LNCaP clone FGC (cell line): ENCODE measurements at places on chromosomes 7 and 10.
A peak's percentile ranks its signal among the peaks of the same experiment; 100 is the strongest.

DNA sequence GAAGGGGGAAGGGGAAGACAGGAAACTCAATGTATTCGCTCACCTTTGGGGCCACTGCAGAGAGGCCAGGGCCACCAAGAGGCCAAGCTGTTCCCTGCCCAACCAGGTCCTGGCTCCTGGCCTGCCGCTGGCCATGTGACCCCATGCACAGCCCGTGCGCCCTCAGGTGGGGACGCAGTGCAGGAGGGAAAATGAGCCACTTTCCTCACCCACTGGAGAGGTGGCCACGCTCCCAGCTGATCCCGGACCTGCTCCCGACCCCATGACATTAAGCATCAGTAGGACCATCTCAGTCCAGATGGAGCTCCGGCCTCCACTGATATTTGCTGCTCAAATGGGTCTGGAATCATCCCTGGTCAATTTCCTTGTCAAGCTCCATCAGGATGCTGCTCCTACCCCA, 40.2 kb downstream of the HSPA12A start:
- DNase-seq = no peak

GRCh38 chr7:47472444-47473157, 109.3 kb downstream of the TNS3 start:
- DNase-seq = no peak

DNA sequence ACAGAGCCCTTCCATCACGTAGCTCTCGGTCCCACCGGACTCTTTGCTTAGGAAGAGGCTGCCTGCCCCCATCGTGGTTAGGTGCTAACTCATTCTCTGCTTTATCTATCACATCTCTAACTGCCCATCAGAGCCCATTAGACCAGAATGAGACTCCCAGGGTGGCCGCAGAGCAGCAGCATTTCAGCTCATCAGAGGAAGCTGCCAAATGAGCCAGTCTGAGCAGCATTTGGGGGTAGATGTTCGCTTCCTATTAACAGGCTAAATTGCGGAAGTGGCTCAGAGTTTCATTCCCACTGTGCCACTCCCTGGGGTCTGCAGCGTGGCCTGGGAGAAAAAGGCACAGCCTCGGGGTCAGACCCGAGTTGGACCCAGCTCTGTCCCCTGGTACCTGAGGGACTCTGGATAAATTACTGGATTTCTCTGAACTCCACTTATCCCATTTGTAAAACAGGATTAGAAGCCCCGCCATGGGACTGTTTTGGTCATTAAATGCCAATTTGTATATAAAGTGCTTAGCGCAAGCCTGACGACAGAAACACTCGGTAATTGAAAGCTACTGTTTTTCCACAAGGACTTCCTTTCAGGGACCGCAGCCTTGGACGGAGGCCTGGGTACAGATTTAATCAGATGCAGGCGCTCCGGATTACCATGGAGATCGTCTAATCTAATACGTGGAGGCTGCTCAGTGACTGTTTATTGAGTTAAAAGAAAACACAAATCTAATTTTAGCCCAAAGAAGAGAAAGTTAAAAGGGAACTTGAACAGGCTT, 73.8 kb upstream of the PRLHR start:
- DNase-seq = no peak

DNA sequence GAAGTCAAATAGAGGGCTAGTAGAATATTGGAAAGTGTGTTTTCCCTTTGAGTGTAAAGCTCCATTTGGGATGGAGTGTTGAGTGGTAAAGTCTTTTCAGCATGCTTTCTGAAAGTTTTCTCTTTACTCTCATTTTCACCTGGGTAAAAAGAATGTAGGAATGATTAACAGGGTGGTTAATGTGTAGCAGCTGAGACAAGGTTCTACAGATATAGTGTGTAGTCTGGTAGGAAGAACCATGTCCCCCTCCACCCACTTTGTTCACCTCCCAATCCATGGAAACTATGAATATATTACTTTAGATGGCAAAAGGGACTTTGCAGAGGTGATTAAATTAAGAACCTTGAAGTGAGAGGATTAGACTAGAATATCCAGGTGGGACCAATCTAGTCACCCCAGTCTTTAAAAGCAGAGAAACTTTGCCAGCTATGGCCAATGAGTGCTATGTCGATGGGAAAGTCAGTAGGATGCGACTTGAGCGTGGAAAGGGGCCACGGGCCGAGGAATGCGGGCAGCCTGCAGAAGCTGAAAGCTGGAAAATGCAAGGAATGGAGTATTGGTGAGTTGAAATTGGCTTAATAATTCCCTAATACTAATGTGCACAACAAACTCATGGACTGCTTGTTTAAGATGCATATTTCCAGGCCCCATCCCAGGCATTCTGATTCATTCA, 166.3 kb upstream of the AHR start:
- DNase-seq = no peak

DNA sequence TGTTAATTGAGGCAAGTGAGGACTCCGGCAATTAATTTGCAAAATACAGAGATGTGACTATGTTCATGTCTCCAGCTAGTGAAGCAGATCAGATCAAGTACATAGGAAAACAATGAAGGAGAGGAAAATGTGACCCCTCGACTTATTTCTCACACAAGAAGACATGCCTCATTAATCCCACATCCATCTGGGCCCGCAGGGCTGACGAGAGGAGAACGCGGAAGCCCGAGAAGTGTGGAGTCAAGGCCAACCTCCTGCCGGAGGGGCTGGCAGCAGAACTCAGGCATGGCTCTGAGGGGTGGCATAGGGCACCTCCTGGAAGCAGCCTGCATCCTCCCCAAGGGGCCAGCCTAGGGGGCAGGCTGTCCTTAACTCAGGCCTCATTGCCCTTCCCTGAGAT, 54.4 kb downstream of the ZNF503 start:
- DNase-seq = no peak

DNA sequence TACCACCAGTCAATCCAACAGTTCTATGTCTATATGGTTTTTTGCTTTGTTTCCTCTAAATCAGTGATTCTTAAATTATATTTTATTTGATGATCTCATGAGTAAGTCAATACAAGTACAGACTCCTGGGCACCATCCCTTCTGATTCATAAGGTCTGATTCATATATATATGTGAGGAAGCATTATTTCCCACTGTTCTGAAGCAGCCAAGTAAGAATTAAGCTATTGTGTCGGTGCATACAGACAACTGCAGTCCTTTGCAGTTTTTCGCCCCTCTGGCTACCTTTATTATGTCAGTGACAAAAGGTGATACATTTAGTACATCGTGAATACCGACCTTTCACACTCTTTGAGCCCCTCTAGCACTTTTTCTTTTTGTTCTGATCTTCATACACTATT, 1079.6 kb upstream of the C7orf33 start:
- no peak for DNase-seq

- no peak for DNase-seq
These were observed 349.2 kb downstream of the RNLS start for GRCh38 chr10:88233870-88234269.

DNA sequence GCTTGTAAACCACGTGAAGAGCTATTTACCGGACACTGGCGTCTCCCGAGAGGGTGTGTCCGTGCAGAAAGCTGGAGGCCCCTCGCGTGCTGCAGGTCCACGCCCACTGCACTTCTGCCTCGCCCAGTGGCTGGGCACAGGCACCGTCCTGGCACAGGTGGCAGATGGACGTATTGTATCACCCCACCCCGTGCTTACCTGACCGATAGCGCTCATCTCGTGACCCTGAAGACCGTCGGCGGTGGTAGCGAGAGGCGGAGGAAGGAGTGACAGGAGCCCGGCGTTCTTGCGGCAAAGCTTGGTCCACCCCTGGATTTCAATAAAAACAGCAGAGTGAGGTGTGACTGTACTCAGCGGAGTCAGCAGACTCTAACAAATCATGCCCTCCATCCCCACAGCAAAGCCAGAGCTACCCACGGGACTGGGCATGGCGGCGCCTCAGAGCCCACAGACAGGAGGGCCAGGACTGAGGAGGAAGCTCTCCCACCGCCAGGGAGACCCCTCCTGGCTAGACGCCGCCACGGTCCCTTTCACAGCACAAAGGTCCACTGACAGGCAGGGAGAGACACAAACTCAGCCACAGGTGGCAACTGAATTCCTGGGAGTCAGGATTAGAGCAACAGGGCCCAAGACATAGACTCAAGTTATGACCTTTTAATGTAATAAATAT, 217.1 kb downstream of the DIP2C start:
- no peak for DNase-seq

GRCh38 chr7:133339772-133340171, 86.9 kb downstream of the EXOC4 start:
- no peak for DNase-seq

DNA sequence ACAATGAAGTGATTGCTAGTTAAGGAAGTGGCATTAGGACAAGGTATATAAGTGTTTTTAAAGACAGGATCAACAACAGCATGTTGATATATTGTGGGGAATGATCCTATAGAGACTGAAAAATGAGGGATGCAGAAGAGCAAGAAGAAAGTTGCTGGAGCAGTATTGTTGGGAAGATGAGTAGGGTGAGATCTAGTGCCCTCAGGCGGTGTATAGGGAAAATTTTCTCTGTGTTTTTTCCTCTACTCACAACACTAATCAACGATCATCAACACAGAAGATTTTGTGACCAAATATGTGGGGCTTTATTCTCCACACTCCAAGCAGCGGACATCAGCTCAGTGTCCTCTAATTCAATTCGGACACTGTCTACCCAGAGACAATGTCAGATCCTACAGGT, 9.6 kb upstream of the PTTG1IP2 start:
- DNase-seq = no peak

- DNase-seq = peak; percentile 63
These were observed 481.6 kb downstream of the SH2D4B start for GRCh38 chr10:81019029-81019890.

DNA sequence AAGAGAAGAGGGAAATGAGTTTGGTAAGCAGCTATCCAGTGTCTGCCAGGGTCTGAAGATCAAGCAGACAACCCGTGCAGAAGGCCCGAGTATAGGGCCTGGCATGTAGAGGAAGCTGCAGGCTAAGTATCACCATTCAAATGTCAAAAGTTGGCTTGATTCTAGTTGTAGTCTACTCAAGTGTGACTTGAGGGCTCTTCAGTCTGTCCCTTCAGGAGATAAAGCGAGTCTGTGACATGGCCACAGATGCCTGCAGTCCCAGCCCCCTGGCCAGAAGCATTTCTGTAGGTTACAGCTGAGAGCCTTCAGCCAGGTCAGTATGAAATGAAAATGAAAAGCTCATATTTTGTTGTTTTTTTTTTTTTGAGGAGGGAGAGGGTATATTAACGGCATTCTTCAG, 97.8 kb upstream of the EEPD1 start:
- no peak for DNase-seq

DNA sequence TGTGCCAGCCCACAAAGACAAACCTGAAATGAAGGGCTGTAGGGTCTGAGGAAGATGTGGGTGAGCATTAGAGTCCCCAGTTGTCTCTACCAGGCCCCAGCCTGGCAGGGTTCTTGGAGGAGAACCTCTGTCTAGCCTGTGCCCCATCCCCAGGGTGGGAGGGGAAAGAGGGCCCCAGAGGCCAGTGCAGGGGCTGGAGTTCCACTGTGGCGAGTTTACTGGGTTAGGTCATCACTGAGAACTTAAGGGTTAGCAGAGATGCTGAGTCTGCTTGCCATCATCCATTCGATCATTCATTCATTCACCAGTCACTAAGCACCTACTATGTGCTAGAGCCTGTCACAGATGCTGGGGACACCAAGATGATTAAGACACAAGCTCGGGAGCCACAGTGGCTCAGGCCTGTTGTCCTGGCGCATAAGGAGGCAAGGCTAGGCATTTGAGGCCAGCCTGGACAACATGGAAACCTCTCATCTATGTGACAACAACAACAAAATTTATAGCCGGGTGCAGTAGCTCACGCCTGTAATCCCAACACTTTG, 2.6 kb downstream of the ANKRD2 start:
- no peak for DNase-seq

- no peak for DNase-seq
These were observed 112.8 kb downstream of the LARP4B start for GRCh38 chr10:818526-819220.

DNA sequence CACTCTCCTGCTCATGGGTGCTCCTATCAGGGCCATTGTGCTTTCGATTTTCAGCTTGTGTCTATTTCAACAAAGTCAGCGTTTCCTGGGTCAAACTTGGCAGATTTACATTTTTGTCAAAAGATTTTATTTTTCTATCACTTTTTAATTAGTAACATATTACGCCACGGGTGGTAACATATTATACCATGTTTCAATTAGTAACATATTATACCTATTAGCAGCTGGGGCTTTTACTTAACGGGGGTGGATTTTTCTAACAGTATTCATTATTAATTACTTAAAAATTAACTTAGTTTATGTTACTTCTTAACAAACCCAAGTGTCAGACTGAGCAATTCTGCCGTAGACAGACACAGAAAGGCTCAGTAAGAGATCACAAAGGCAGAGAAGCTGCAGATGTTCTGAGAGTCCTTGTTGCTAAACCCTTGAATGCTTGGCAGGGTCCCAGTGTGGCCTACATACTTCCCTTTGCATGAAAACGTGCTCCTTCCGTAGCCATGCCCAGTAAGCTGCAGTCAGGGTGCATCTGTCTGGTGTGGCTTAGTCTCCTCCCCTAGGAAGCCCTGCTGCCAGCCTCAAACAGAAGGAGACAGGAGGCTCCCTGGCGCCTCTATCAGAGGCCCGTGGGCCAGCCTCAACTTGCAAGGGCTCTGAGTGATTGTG, 263.1 kb upstream of the CXCL12 start:
- DNase-seq = no peak

- DNase-seq = peak; percentile 85
These were observed 5.2 kb downstream of the TSPAN12 start for GRCh38 chr7:120852700-120853099.

DNA sequence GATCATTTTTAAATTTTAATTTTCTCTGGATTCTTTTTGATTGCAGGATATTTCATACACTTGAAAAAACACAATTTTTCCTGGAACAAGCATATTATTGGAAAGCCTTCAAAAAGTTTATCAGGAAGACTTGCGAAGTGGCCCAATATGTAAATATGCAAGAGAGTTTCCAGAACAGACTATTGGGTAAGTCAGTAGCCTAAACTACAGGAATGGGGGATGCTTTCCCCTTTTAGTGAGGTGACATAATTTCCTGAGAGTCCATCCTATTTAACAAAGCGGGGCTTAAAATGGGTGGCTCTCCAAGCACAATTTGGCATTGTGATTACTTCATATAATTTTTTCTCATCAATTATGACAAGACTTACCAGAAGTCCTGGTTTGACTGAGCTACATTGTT, 77.9 kb downstream of the ABCA13 start:
- no peak for DNase-seq

DNA sequence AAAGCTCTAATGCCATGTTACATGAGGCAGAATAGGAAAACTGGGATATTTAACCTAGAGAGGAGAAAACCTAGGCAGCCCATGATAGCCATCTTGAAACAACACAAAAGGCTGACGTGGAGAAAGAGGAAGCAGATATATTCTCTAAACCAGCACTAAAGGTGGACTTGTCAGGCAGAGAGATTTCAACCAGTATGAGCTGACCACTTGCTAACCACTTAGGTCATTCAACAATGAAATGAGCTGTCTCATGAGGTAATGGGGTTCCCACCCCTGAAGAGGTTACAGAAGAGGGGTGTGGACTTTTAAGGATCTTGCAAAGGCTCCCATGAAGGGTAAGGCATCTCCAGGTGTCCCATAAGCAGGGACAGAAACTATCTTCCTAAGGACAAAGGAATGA, 26.8 kb upstream of the EGR2 start:
- DNase-seq = no peak

GRCh38 chr7:142616121-142616643, 133.1 kb upstream of the PRSS1 start:
- DNase-seq = no peak
